ENCODE measurements at places on chromosomes 7 and 10. TPM values are rescaled to one million over a fixed set of nuclear protein-coding genes. Genes with fewer than 3 reads are reported as not detected.

GRCh38 chr7:116762971-116763370 lies 91.0 kb downstream of the MET start:
- no peak overlapping the region for H3K27ac ChIP-seq
- H3K4me1 ChIP-seq = no peaks in the 10 kb centered on the region
- no peaks in the 10 kb centered on the region for H3K36me3 ChIP-seq
- H3K4me3 ChIP-seq = no peak overlapping the region

GRCh38 chr7:128353189-128353588 lies 8.3 kb downstream of the PRRT4 start:
- H3K4me3 ChIP-seq = no peak overlapping the region
- no peak for DNase-seq
- no peaks in the 10 kb centered on the region for H3K36me3 ChIP-seq
- H3K27ac ChIP-seq = no peak overlapping the region

GRCh38 chr7:42272793-42273665 lies 36.0 kb upstream of the GLI3 start:
- no peaks in the 10 kb centered on the region for H3K27me3 ChIP-seq
- no peak overlapping the region for H3K4me3 ChIP-seq
- H3K4me1 ChIP-seq = no peaks in the 10 kb centered on the region
- no peaks in the 10 kb centered on the region for H3K36me3 ChIP-seq
- no peak overlapping the region for H3K27ac ChIP-seq

NME8 gene
- not detected for total RNA-seq
